ENCODE measurements at places on chromosomes 1 and 21.

DNA sequence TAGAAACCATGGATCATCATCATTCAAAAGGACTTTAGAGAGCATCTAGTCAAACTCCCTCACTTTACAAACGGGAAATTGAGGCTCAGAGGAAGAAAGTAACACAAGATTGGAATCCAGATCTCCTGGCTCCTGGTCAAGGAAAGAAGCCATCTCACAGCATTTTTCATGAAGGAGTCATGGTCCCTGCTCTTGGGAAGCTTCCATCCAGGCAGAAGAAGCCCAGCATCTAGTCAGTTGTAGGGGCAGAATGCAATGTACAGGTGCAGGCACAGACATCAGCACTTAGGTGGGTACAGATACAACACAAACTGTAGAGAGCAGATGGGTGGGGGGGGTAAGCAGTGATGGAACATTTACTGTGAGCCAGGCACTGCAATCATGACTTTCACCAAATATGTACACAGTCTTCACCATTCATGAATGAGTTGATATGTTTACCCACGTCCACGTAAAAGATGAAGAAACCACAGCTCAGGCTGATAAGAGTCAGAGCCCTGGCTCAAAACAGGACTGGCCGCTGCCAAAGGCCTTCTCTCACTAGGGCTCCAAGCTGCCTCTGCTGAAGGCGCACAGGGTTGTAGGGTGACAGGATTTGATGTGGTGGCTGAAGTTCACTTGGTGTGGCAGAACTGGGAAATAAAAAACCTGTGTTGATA, 44.0 kb downstream of the OPTC start:
- DNase-seq = peak; percentile 84

GRCh38 chr1:111489604-111490003, 13.8 kb downstream of the ADORA3 start:
- no peak for DNase-seq

DNA sequence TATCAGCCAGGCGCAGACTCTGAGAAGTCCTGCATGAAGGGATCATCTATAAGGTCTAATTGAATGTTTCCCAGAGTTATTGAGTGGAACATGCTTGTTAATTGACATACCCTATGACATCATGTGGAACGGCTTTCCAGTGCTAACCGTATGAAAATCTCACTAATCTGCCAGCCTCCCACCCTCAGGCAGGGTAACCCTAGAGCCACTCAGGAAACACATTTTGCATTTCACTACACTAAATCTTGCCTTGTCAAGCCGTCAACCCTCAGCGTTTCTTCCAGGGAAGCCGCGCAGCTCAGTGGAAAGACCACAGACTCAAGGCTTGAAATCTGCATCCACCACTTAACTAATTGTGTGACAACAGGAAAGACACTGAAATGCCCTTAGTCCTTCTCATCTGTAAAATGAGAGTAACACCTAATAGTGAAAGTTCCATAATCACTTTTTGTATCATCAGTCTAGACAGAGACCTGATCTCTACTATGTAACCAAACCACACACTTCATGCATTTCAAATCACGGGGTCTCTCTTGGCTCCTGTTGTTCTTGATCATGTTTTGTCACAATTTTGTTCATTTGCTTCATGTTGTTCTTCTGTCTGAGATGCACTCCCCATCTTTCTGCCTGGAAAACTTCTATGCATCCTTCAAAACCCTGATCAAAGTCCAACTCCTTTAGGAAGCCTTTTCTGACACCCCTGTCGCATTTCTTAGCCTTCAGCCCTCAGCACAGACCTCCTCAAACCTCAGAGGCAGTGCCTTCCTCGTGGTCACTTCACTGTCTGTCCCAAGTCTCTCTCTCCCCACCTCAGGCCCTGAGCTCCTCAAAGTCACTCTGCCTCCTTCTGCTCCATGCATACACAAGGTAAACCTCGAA, 246.5 kb downstream of the TOMM20 start:
- no peak for DNase-seq

GRCh38 chr1:11143907-11144306, 44.2 kb upstream of the EXOSC10 start:
- DNase-seq = no peak

- DNase-seq = no peak
Observed at GRCh38 chr1:157279138-157279801, 141.1 kb upstream of the ETV3 start.

DNA sequence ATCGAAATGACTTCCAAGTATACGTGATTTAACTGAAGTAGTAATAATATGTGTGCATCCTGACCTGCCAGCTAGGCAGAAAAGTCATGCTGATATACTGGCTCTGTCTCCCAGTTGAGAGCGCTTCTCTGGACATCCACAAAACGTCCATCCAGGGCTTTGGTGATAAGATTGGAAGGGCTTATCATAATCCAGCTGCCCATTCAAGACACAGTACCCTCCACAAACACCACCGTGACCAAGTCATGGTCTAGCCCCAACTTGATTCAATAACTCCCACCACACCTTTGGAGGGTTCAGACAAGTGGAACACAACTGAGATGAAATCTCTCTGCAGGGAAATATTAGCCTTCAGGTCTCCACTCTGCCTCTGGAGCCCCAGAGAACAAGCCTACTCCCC, 76.2 kb downstream of the CD46 start:
- no peak for DNase-seq

DNA sequence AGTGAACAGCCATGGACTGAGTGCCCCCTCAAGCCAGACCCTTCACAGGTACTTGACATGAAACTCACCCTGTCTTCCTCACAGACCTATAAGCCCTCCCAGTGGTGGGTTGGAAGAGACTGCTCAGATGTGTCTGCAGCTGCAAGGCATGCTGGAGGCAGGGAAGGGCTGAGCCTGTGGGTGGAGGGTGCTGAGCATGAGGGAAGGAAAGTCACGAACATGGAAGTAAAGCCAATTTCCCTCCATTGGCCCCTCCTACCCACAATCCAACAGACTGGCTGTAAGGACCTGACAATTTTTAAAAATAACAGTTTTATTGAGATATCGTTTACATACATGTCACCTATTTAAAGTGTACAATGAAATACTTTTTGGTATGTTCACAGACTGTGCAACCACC, 44.1 kb downstream of the RCSD1 start:
- no peak for DNase-seq

- no peak for DNase-seq
Observed at GRCh38 chr21:34732388-34732821, 63.6 kb downstream of the CLIC6 start.

DNA sequence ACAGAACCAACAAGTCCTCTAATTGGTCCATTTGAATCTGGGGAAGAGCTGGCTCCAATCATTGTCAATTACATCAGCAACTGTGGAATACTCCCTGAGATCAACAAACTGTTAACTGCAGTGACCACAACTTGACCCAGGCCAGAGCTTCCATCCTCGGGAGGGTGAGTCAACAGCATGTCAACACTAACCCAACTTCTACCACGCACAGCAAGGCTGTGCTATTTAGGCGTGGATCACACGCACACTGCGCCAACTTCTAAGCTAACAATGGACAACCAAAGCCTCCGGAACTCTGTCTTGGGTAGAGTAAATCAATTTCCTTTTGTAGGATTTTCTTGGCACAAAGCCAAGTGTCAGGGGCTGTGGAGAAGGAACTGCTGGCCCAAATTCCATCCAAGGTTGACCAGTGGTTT, 30.4 kb downstream of the APP start:
- no peak for DNase-seq

DNA sequence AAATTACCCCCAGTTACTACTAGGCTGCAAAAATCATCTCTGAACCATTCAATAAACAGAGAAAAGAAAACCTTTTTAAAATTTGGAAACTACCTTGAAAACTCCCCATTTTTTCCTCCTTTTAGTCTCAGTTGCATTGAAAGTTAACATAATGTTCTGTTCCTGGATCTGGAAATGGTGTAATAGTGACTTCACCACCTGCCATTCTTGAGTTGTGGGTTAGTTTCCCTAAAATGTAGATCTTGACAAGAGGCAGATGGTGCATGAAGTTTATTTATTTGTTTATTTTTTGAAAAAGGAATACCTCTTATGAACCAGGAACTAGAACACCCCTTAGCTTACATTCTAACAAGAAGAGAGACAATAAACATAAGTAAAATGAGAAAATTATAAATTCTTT, 72.8 kb downstream of the ATF6 start:
- DNase-seq = no peak

DNA sequence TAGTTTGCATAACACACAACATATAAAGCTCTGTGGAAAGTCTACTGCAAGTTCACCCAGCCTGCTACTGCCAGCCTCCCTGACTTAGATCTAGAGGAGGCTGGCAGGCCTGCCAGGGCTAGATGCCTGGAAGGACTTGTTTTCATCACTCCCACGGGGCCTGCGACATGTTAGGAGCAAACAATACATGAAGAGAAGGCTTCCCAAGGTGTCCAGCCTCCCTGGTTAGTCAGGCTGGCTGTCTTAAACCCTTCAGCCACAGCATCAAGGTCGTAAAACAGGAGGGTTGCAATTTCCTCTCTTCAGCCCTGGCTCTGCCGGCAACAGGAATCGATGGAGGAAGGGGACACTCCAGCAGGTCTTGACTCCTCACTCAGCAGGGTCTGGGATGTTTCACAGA, 104.5 kb downstream of the NGF start:
- DNase-seq = no peak

DNA sequence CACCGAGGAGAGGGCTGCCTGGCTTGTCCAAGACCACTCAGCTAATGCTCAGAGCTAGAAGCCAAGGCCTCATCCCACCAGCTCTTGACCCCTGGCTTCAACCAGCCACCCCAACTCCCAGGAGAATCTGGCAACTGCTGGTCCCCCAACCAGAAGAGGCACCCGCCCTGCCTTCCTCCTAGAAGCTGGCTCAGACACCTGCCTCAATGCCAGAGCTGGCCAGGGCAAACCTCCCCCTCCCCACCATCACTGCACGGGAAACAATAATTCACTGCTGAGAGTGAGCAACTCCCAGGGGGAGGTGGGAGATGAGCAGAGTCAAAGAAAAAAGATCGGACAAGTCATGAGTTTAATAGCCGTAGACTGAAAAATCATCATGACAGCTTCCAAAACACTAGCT, 3.3 kb downstream of the CHD5 start:
- DNase-seq = no peak

- DNase-seq = no peak
Observed at GRCh38 chr1:219507437-219507836, 105.5 kb downstream of the ZC3H11B start.

DNA sequence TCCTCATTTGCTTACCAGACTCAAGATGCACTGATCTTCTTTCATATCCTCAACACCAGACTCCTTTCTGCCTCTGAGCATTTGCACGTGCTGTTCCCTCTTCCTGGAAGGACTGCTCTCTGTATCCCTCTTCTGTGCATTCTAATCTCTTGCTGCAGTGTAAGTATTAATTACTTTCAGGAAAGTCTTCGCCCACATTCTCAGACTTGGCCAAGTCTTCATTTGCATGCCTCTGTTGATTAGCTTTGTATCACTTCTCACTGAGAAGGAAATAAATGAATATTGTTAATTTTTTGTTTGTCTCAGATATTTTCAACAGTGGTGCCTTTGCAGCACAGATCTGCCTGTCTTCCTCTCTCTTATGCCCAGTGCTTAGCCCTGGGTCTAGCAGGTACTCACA, 50.3 kb upstream of the RAB3GAP2 start:
- no peak for DNase-seq

- DNase-seq = no peak
Observed at GRCh38 chr1:53127546-53127945, 14.9 kb downstream of the SLC1A7 start.

DNA sequence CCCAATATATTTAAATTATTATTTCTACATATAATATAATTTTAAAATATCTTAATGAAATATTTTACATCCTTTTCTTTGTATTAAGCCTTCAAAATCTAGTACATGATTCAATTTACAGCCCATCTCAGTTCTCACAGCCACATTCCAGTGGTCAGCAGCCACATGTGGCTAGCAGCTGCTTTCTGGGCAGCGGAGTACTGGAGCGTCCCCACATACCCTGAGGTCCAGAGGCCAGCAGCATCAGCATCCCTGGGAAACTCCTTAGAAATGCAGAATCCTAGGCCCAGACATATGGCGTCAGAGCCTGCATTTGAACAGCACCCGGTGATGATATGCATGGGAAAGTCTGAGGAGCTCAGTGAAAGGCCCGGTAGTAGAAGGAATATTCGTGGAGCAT, 8.6 kb upstream of the LHX4 start:
- no peak for DNase-seq

DNA sequence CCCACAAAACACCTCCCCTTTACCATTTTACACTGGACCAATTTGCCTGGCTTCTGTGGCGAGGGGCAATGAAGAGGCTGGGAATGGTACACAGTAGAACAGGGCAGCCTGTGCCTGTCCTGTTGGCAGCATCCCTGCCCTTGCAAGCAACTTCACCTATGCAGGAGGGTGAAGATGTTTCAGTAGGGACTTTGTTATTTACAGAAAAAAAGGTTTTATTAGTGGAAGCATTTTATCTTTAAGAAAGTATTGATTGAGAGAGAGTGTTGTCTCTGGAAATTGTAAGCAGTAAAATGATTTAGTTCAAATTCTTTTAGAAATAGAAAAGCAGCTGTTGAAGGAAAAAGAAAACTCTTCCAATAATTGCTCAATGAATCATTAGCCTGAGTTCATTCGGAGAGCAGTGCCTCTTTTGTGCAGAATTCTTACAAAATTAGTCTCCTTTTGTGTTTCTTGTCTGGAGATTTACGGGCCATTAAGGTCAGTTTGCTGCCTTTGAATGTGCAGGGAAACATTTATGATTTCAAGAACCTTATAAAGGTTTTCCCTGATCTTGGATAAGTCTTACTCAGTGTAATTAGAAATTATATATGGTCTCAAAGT, 49.1 kb downstream of the HHAT start:
- DNase-seq = no peak

DNA sequence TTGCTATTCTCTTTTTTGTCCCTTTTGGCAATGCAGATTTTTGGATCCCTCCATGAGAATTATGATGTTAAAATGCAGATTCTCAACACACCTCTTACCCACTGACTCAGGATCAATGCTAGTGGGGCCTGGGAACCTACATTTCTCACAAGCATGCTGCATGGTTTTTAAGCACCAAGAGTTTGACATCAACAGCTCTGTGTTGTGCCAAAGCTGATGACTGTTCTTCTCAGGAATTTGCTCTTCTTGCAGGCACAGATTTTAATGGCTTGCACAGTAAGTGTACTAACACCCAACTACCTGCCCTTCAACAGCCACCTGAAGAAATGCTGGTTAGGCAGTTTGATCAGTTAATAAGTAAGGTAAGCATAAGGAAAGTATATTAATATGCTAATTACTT, 468.7 kb downstream of the PTBP2 start:
- no peak for DNase-seq

DNA sequence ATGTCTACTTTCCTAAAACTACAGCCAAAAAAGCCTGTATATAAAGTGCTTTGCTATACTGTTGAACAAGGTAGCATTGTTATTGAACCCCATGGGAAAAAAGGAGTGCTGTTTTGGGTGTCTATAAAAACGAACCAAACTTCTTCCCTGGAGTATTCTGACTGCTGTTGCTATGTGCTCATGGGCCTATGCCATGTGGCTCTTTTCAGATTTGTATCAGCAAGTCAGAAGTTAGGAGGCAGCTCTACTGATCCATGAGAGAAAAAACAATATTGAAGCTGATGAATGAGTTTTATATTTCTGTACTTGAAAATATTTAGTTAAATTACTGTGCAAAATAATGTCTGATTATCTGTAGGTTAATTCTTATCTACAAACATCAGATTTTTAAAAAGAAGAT, 66.5 kb downstream of the ADGRL2 start:
- DNase-seq = no peak

GRCh38 chr1:200180821-200181220, 153.3 kb downstream of the NR5A2 start:
- DNase-seq = no peak

GRCh38 chr1:159653201-159653600, 61.2 kb downstream of the CRP start:
- DNase-seq = no peak
